OCI-M1 (cell line): ENCODE measurements at places on chromosomes 5 and 9.
A peak's percentile ranks its signal among the peaks of the same experiment; 100 is the strongest.

GRCh38 chr5:149608936-149609545, 27.7 kb downstream of the ARHGEF37 start:
- DNase-seq = no peak

DNA sequence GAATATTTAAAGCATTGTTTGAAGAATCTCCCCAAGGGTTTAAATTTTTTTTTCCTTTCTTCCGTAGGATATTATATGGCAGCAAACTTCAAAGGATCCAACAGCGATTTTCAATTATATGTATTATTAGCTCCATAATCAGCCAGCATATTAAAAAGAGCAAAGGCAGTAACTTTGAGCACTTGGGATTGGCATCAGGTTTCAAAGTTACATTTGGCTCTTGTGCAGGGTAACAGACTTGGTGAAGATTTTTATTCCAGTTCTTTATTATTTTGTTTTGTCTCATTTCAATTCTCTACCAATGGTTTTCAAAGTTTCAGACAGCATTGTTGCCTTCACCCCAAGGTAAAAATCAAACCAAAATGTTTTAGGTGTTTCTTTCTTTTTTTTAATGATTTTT, 116.7 kb upstream of the ZNF366 start:
- no peak for DNase-seq

DNA sequence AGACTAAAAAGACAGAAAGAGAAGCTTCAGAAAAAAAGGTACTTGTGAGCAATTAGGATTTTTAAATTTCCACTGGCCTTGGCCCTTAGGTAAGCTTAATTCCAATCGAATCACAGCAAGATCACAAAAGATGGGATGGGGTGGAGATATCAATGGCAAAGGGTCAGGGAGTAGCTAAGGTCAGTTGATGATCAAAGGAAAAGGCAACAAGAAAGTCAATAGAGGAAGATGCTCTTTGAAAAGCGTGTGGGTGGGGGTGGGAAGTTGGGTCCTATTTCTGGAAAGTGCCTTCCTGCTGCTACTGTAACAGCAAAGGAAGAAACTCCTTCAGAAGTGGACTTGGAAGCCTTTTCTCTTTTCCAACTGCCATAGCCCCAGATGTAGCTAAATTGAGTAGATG, 7.3 kb downstream of the C1QTNF3 start:
- no peak for DNase-seq

- no peak for DNase-seq
Observed at GRCh38 chr5:137596941-137597340, 97.8 kb upstream of the SPOCK1 start.

- no peak for DNase-seq
Observed at GRCh38 chr5:150156027-150156368, 353 bp upstream of the PDGFRB start.

DNA sequence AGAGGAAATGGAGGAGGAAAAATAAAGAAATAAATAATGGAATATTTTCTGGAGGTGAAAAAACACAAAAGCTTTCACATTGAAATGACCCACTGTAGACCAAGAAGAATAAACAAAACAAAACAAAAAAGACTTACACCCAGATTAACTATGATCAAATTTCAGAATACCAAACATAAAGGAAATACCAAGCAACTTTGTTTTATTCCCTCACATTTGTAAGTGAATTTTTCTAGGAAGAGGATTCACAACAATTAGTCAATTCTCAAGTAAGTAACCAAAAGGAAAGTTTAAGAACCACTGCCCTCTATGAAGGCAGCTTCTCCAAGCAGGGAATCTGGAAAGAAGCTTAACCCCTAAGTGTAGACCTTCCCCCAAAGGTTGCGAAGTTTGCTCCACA, 29.6 kb upstream of the B4GALT1 start:
- DNase-seq = no peak

DNA sequence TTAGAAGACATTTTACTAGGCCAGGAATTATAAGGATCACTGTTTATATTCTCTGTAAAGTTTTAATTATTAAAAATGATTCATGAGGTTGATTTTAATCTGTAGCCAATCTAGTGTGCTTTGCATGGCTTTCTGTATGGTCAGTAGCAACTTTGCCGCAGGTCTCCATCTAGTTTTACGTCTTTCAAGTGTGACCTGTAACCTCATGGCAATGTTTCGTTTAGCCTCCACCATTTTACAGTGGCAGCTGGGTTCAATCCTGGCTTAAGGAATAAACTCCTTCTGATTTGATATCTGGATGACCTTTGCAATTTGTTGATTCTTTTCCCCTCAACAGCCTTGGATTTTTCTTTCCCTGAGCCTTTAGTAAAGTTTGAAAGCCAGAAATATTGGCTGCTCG, 434.5 kb upstream of the CDH9 start:
- DNase-seq = peak; percentile 64

- DNase-seq = no peak
Observed at GRCh38 chr5:139862313-139862712, 66.7 kb downstream of the PSD2 start.

DNA sequence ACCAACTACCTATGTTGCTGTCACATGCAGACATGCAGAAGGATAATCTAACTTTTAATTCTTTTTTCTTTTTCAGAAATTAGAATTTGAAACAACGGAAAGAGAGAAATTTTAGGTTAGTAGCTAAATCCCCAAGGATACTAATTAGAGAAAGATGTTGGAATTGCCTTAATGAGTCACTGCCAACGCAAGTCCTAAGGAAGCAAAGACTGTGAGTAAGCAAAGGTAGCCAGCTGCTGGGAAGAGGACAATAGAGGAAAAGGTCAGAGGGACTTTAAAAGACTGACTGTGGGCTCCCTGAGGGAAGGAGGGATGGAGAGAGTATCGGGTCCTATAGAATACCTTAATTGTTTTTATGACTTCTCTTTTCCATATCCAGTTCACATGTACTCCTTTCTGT, 461.9 kb upstream of the PAPPA start:
- DNase-seq = no peak

DNA sequence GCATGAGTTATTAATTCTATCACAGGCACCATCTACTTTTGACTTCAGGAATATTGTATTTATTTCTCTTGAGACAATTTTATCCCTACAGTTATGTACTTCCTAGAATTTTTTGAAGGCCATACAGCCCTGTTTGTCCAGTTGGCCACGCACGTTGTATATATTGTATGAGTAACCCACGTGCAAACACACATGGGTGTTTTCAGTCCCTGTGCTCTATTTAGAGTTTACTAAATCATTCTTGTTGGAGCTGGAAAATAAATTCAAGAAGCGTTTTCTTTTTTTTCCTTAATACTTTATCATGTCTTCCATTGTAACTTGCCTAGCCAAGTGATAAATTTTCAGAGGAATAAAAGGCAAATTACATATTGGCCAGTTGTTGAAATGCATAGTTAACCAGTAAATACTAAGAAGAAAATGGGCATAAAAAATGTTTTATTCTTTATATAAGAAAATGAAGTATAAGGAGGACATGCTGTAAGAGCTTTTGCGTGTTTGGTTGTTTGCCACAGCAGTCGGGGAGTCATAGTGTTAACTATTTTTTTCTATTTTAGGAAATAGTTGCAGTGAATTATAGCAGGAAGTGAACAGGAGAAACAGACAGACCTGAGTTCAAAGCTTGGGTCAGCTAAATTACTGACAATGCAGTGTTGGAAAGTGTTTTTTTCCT, 86.4 kb upstream of the MINAR2 start:
- DNase-seq = no peak
